Liver (tissue), 10 donors: ENCODE measurements at places on chromosomes 7 and 10.

GRCh38 chr7:123580406-123581161 lies 21.0 kb upstream of the ASB15 start:
- no peak for DNase-seq

DNA sequence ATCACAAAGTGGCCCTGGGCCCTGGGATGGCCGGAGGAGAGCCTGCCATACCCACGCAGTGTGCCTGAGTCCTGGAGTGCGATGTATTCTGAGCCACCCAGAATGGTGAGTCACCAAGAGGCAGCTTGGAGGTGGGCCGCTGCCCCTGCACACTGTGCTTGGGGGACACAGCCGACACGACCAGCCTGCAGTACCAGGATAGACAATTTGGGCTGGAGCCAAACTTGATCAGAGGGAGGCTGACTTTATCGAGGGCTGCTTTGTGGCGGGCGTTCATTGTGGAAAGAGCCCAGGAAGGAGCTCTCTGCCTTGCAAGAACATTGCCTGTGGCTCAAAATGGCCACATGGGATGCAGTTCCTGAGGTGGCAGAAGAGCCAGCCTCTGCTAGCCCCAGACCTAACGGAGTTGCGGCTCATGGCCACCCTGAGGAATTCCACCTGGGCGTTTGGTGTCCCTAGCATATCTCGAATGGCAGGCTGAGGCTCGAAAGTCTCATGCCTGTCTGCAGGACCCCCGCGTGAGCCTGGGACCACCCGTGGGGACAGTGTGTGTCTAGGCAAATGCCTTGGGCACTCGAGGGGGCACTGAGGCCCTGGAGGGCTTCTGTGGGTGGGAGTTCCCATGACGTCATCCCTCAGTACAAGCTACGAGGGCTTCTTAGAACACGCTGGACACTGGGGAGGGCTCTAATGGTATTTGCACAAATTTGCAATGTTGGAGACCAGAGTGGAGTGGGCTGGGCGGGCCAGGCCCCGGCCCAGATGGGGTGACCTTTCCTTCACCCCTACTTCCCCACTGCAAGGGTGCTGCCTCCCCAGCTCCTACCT lies 79.7 kb downstream of the LHPP start:
- DNase-seq: no peak

- no peak for DNase-seq
Measured at GRCh38 chr10:76382381-76382851, 951.0 kb downstream of the LRMDA start.

DNA sequence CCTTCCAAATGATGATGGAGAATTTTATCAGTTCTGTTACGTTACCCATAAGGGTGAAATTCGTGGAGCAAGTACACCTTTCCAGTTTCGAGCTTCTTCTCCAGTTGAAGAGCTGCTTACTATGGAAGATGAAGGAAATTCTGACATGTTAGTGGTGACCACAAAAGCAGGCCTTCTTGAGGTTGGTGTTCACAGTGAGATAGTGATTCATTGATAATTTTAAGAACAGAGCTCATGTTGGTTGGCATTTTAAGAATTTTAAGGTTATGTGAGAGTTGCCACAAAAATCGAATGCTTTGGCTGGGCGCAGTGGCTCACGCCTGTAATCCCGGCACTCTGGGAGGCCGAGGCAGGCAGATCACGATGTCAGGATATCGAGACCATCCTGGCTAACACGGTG lies 25.9 kb downstream of the TAX1BP1 start:
- DNase-seq: no peak

- DNase-seq: no peak
Measured at GRCh38 chr10:129538236-129538635, 71.2 kb downstream of the MGMT start.

DNA sequence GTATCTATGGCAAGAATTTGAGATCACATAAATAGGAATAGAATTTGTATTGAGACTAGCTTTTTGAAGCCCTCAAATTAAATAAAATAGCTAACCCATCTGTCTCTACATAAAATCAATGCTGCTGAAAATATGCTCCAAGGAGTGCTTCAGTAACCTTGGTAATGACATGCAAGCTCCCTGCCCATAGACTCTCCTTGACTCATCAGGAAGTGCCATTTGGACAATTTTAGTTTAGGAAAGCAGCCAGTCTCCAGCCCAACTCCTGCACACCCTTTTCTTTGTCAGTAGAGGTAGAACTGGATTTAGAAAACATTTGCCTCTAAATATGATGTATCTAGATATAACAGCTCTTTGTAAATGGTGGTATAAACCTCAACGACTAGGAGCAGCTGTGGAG lies 69.9 kb upstream of the PTPRZ1 start:
- DNase-seq: no peak

GRCh38 chr7:99419323-99420021 lies 10.7 kb downstream of the BUD31 start:
- no peak for DNase-seq

- no peak for DNase-seq
Measured at GRCh38 chr7:85471307-85471706, 284.5 kb upstream of the SEMA3D start.

GRCh38 chr7:19161671-19162070 lies 16.4 kb upstream of the FERD3L start:
- no peak for DNase-seq

- no peak for DNase-seq
Measured at GRCh38 chr10:22648547-22648961, 65.8 kb downstream of the PIP4K2A start.

DNA sequence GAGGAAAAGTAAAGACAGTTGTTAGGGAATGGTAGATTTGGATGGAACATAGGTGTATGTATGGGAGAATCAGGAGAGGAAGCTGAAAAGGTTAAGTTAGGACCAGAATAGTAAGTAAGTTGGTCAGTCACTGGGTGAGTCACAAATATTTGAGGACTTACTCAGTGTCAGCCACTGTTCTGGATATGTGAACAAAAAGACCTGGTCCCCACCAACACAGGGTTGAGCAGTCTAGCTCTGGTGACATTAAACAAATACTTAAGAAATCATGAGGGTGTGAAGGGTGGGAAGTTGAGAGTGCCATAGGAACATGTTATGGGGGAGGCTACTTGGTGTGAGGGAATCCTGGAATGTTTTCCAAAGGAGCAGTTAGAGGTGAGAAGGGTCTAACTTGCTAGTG lies 246.9 kb downstream of the PTEN start:
- no peak for DNase-seq

GRCh38 chr7:150665896-150666295 lies 19.6 kb upstream of the GIMAP2 start:
- DNase-seq: no peak

- no peak for DNase-seq
Measured at GRCh38 chr7:86773309-86773708, 129.6 kb downstream of the GRM3 start.

GRCh38 chr7:137989590-137989989 lies 12.3 kb downstream of the CREB3L2 start:
- no peak for DNase-seq

- peak; percentile 55 for DNase-seq
Measured at GRCh38 chr10:21494191-21495001, 31.1 kb downstream of the SKIDA1 start.

DNA sequence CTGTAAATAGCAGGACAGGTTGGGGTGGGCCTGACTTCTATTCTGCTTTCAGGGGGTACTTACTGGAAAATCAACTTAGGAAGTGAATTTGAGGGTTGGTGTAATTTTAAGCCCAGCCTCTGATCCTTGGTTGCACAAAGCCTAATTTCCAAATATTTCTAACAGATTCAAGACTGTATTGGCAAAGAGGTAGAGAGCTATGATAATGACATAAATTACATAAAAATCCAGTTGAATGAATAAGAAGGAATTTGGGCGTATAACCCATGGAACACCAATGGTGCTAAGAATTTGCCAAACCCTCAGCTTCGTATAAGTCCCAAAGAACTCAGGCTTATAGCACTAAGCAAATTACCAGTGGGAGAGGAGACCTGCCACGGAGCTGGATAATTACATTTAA lies 11.9 kb downstream of the CPA4 start:
- no peak for DNase-seq

DNA sequence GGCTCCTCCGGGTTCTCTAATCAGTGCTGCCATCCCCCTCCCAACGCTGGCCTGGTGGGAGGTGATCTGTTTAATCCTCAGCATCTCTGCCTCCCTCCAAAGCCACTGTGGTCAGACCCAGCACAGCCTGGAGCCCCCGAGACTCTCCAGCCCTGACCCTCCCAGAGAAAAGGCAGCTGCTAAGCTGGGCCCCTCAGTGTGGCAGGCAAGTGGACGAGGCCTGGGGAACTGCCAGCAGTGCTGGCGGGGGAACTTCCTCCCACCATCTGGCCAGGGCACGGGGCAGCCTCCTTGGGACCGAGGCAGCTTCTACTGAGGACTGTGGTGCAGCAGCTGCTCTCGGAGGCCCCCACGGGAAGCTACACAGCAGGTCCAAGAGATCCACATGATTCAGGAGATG lies 51.1 kb downstream of the DPYSL4 start:
- DNase-seq: no peak

GRCh38 chr10:131770946-131771633 lies 129.7 kb upstream of the PPP2R2D start:
- DNase-seq: no peak

GRCh38 chr10:123287594-123288247 lies 133.5 kb downstream of the BUB3 start:
- DNase-seq: no peak

- DNase-seq: no peak
Measured at GRCh38 chr7:13852281-13852968, 137.0 kb downstream of the ETV1 start.

- no peak for DNase-seq
Measured at GRCh38 chr10:72887043-72887442, 6.5 kb upstream of the OIT3 start.

DNA sequence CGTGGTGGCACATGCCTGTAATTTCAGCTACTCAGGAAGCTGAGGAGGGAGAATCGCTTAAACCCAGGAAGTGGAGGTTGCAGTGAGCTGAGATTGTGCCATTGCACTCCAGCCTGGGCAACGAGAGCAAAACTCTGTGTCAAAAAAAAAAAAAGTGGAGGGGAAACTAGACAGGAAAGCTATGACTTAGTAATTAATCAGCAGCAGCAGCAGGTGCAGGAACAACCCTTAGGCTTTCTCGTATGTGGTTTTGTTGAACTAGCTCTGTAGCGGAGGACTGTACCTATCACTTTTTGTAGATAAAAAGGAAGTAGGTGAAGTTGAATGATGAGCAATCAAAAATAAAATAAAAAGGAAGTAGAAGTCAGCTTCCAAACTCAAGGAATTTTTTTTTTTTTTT lies 76.9 kb upstream of the KMT2C start:
- no peak for DNase-seq

- DNase-seq: no peak
Measured at GRCh38 chr10:87064651-87065050, 30.0 kb downstream of the GLUD1 start.

DNA sequence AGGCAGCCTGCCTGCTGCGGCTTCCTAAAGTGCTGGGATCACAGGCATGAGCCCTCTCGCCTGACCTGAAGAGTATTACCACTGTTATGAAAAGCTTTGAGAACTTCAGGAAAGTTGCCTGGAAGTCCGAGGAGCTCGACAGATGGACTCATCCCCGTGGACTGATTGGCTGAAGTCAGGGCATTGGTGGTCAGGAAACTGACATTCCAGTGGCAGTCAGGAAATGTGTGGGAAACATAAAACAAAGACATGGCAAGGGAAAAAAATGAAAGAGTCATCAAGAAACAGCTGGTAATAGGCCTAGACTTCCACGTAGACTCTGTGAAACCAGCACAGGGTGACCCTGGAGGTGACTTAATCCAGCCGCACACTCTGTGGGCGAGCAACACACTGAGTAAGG lies 123.3 kb downstream of the CDH23 start:
- no peak for DNase-seq

DNA sequence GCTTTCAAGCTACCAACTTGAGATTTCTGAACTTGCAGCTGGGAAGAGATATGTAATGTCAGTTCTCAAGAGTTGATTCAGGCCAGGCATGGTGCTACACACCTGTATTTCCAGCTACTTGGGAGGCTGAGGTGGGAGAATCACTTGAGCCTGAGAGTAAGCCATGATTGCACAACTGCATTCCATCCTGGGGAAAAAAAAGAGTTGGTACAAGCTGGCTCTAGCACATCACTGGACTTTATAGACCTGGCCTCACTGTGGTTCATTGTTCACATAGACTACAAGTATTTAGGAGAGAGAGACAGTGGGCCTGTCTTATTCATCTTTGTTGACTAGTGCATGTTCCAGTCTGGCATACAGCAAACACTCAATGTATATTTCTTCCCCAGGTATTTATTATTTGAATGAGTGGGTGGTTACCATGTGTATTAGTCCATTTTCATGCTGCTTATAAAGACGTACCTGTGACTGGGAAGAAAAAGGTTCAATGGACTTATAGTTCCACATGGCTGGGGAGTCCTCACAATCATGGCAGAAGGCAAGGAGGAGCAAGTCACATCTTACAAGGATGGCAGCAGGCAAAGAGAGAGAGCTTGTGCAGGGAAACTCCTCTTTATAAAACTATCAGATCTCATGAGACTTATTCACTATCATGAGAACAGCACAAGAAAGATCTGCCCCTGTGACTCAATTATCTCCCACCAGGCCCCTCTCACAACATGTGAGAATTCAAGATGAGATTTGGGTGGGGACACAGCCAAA lies 176.5 kb downstream of the PFKFB3 start:
- no peak for DNase-seq

DNA sequence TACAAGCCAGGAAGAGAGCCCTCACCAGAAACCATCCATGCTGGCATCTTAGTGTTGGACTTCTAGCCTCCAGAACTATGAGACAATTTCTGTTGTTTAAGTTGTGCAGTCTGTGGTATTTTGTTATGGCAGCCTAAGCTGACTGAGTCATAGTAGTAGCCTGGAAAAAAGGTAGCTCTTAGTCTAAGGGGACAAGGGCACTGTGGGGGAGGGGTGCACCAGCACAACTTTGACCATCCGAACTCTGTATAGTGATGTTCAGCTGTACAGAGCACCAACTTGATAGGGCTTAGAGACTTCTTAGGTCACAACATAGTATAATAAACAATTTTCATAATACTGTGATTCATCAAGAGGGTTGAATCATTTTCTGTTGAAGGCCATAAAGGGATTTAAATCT lies 14.3 kb downstream of the EIF4EBP2 start:
- DNase-seq: no peak

- DNase-seq: no peak
Measured at GRCh38 chr7:157846271-157846670, 509.5 kb downstream of the DNAJB6 start.

- DNase-seq: no peak
Measured at GRCh38 chr10:58010073-58010702, 257.5 kb downstream of the IPMK start.

DNA sequence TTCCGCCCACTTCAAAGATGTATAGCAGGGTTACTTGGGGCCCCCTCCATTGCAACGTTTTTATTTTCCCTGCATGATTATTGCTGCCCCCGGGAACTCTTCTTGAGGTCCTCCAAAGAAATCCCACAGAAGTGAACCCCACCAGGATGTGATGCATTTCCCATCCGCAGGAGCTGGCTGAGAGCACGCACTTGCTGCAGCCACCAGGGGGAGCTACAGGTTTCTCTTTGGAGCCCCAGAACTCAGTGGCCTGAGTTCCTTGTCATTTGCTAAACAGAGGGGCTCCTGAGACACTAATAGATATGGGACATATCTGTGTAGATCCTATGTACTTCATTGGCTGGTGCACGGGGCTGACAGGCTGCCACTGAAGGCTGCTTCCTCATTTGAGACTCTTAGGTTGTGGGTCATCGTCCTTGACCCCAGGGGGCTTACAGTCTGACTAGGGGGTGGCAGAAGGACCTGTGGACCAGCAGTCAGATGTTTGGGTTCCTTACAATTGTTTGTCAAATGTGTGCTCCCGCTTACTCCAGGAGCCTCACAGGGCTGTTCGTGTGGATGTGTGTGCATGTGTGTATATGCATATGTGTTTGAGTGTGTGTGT lies 52.3 kb upstream of the ENO4 start:
- DNase-seq: peak; percentile 80
